Mesenchymal stem cell (in vitro differentiated cells and primary cell): ENCODE measurements at places on chromosomes 3 and 15.

DNA sequence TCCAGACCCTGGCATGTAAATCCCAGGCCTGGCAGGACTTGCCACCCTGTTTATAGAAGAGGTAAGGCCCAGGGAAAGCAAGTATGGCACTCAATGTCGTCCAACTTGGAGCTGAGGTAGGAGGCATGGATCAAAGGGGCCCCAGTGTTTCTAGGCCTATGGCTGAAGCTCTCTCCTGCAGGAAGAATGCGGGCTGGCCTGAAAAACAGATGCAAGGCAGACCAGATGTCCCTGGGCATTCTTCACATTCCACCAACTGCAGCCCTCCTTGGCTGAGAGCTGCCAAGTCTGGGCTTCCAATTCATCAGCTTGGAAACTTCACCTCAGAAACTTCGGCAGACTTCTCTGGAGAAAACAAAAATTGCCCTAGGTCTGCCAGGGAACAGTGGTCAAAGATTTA lies 22.2 kb downstream of the MESD start:
- H3K27me3 ChIP-seq = no peaks in the 10 kb centered on the region
- peaks cover 5% of the 10 kb centered on the region for H3K36me3 ChIP-seq
- H3K27ac ChIP-seq = peak overlapping the region; percentile 71
- peaks cover 15% of the 10 kb centered on the region for H3K4me1 ChIP-seq
- no peak overlapping the region for H3K4me3 ChIP-seq

GRCh38 chr15:82091636-82092140 lies 45.9 kb upstream of the MEX3B start:
- H3K36me3 ChIP-seq = no peaks in the 10 kb centered on the region
- H3K27me3 ChIP-seq = peaks cover 19% of the 10 kb centered on the region
- DNase-seq = no peak
- peaks cover 2% of the 10 kb centered on the region for H3K4me1 ChIP-seq

DNA sequence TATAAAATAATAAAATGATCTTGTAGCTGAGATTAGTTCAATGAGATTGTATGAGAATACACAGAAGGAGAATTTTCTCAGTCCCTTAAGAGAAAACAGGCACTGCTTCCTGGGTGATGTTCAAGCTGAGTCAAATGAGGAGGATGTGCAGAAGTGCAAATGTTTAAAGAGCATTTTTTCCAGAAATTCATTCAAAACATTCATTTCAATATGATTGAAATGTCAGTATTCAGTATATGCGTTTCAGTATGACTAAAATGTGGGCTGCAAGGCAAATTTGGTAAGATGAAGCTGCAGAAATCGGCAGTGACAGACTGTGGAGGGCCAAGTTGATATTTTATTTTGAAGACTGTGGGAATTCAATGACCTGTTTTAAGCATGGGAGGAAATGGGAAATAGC lies 19.3 kb upstream of the PYDC2 start:
- no peak for DNase-seq
- H3K4me1 ChIP-seq = no peaks in the 10 kb centered on the region
- H3K27ac ChIP-seq = no peak overlapping the region
- H3K36me3 ChIP-seq = no peaks in the 10 kb centered on the region
- no peak overlapping the region for H3K4me3 ChIP-seq

DNA sequence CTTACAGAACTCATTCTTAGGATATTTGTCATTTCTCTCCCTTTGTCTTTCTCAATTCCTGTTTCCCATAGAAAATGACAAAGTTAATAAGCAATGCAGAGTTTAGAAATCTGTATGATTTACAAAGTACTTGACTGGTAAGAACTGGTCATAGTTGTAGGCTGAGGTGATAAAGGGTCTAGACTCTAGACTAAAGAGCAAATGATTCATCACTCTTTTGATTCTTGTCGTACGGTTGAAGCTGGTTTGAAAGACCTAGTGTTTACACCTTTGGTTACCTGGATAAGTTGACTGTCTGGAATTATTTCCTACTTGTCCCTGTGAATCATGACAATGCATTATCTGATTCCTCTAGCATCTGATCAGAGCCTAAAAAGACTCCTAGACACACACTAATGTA lies 58.9 kb upstream of the TP63 start:
- H3K27me3 ChIP-seq = no peaks in the 10 kb centered on the region
- no peak overlapping the region for H3K4me3 ChIP-seq

DNA sequence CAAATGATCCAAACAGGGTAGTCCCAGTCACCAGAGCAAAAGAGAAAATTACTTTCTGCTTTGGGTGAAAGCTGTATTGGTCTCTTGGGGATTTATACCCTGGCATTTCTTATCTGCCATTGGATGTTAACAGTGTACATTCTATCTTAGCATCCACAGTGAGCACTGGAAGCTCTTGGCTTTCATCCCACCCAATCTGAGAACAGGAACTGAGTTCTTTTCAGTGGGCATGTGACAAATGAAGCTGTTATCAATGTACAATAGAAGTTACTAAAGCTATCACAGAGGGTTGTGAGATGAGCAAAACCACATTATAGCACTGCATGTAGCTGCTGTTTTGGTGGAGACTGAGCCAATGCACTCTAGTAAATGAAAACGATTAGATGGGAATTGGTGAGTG lies 300.7 kb downstream of the TUSC7 start:
- H3K27me3 ChIP-seq = no peaks in the 10 kb centered on the region
- no peak overlapping the region for H3K4me3 ChIP-seq

- no peaks in the 10 kb centered on the region for H3K36me3 ChIP-seq
- no peak overlapping the region for H3K4me3 ChIP-seq
- H3K4me1 ChIP-seq = no peaks in the 10 kb centered on the region
- H3K27me3 ChIP-seq = no peaks in the 10 kb centered on the region
- H3K27ac ChIP-seq = no peak overlapping the region
These were observed 148.2 kb upstream of the TOPAZ1 start for GRCh38 chr3:44093531-44093930.

GRCh38 chr3:111200027-111200426 lies 128.4 kb downstream of the NECTIN3 start:
- peak; percentile 9 for DNase-seq
- H3K27ac ChIP-seq = peak overlapping the region; percentile 38
- peaks cover 43% of the 10 kb centered on the region for H3K36me3 ChIP-seq
- H3K27me3 ChIP-seq = no peaks in the 10 kb centered on the region
- H3K4me1 ChIP-seq = peaks cover 3% of the 10 kb centered on the region

- no peaks in the 10 kb centered on the region for H3K27me3 ChIP-seq
- H3K4me3 ChIP-seq = no peak overlapping the region
- no peak overlapping the region for H3K27ac ChIP-seq
- peaks cover 57% of the 10 kb centered on the region for H3K36me3 ChIP-seq
- no peak for DNase-seq
These were observed 151.4 kb downstream of the MEIS2 start for GRCh38 chr15:36948982-36949381.

DNA sequence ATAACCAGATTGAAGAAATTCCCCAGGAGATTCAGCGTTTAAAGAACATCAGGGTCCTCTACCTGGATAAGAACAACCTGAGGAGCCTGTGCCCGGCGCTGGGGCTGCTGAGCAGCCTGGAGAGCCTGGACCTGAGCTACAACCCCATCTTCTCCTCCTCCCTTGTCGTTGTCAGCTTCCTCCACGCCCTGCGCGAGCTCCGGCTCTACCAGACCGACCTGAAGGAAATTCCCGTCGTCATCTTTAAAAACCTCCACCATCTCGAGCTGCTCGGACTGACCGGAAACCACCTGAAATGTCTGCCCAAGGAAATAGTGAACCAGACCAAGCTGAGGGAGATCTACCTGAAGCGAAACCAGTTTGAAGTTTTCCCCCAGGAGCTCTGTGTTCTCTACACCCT lies 9.4 kb upstream of the LRRC34 start:
- no peaks in the 10 kb centered on the region for H3K27me3 ChIP-seq
- H3K36me3 ChIP-seq = no peaks in the 10 kb centered on the region

- H3K4me1 ChIP-seq = peaks cover 2% of the 10 kb centered on the region
- no peak overlapping the region for H3K4me3 ChIP-seq
- peaks cover 5% of the 10 kb centered on the region for H3K27me3 ChIP-seq
- DNase-seq = no peak
- no peak overlapping the region for H3K27ac ChIP-seq
- H3K36me3 ChIP-seq = no peaks in the 10 kb centered on the region
These were observed 83.5 kb downstream of the FOXB1 start for GRCh38 chr15:60087561-60087960.
